Thymus (tissue), 14 donors: ENCODE measurements at places on chromosomes 2 and 18. TPM values are rescaled to one million over a fixed set of nuclear protein-coding genes. Genes with fewer than 3 reads are reported as not detected.
A peak's percentile ranks its signal among the peaks of the same experiment; 100 is the strongest.

- no peak for DNase-seq
These were observed 949.8 kb upstream of the LRATD1 start for GRCh38 chr2:13682540-13683272.

DSG1 gene
- total RNA-seq: 0.61 TPM

DNA sequence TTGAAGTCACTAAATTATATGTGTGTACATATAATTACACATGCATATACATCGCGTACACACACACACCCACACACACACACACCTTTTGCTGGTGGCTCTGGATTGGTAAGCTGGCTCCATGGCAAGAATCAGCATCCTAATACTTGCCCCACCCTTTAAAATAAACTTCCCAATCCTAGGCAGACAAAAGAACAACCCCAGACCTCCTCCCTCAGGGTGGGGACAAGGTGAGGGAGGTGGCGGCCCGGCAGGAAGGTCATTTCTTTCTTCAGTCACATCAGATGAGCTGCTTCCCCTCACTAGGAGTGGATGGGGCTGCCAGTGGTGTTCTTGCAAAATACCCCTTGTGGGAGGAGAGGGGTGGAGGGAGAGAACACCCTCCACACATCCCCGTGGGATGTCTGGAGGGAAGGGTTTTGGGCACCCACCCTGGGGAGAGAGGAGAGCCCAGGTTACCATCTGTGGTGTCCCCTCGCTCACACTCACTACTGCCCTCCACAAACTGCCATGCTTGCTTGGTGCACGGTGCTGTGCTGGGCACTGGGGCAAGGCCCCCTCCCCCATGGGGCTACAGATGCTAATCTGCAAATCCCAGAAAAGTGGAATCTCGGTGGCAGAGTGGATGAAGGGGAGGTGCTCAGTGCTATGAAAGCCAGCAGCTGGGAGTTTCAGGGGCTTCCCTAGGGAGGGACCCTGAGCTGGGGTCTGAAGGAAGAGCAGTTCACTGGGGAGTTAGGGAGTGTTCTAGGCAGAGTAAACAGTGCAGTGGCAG is 64.0 kb downstream of the ODC1 start:
- no peak for DNase-seq

- DNase-seq: no peak
These were observed 48.1 kb upstream of the CRIM1 start for GRCh38 chr2:36307441-36307840.

- peak; percentile 6 for DNase-seq
These were observed 84.9 kb upstream of the EPB41L3 start for GRCh38 chr18:5628512-5629255.

DNA sequence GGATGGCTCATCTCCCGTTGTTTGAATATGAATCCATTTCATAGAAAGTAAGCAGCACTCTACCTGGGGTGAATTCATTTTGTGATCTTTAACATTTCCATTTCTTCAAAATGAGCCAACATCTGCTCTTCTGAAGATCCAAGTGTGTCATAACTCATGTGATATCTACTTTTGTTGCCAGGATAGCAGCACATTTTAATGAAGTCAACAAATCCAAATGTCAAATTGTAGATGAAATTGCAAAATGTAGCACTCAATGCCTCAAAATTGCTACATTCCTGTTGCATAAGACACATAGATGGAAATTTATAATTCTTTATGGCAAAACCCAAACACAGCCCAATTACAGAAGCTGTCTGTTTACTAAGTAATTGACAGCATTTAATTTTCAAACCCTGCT is 360.7 kb downstream of the TMX3 start:
- DNase-seq: no peak

DNA sequence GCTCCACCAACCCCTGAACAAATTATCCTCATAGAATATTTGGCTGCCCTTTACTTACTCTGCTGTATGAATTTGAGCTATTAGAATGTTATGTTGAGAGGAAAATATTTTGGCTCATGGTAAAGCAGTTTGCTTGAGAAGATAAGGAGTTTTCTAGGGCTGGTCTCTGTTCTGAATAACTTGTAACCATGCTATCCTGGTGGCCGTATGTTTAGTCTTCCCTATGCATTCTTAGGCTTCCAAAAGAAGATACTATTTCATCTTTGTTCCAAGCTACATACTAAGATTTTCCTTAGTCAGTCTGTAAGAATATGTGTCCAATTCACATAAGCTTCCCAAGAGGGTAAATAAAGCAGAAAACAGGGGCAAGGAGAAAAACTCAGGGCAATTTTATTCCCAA is 1105.1 kb upstream of the PIK3C3 start:
- no peak for DNase-seq

LINC00305 gene
- total RNA-seq: 0.05 TPM

DNA sequence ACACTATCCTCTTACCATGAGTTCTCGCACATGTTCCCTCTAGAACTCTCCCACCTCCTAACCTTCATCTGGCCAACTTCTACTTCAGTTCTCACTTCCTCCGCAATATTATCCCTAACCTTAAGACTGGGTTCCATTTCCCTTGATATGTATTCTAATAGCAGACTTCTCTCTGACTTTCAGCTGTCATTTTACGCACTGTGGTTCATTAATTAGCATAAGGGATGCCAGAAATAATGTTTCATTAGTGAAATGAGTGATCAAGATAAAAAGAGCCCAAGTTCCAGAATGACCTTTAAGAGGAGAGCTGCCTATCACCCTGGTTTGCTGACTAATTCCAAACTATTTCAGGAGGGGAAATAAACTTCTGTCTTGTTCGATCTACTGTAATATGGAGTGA is 108.6 kb upstream of the CCDC150 start:
- DNase-seq: no peak

DNA sequence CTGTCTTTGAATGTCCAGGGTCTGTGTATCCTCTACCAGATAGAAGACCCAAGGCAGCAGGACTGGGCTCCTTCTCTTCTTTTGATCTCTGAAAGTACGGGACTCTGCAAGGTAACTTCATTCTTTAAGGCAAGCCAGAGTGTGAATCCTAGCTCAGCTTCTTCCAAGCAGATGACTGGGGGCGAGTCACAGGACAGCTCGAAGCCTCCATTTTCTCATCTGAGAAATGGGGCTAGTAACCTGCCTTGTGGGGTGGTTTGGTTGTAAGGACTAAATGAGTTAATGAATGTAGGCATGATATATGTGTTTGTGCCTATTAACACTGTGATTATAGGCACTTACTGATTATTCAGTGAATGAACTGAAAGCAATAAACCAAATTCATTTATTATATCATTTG is 46.7 kb downstream of the DGKD start:
- DNase-seq: no peak

GRCh38 chr18:76957384-76958355 is 135.3 kb downstream of the ZNF236 start:
- DNase-seq: no peak

GRCh38 chr2:24317491-24317920 is 42.8 kb downstream of the ITSN2 start:
- no peak for DNase-seq

RNF125 gene
- 5.1 TPM for total RNA-seq

- no peak for DNase-seq
These were observed 16.1 kb downstream of the HJURP start for GRCh38 chr2:233838251-233838650.

DNA sequence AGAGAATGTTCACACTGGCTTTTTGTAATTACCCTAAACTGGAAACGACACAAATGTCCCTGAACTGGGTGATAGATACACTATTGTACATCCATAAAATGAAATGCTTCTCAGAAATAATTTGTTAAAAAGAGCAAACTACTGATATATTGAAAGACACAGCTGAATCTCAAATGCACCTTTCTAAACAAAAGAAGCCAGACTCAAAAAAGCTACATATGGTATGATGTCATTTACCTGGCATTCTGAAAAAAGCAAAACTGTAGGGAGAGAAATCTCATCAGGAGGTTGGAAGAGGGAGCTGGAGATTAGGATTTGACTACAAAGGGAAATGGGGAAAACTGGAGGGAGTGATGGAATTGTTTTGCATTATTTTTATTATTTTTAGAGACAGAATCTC is 12.0 kb downstream of the SLC38A11 start:
- DNase-seq: no peak
